ENCODE measurements at places on chromosomes 16 and 17. TPM values are rescaled to one million over a fixed set of nuclear protein-coding genes. Genes with fewer than 3 reads are reported as not detected.

MT1G gene
- total RNA-seq = 3.3 TPM

ADAMTS18 gene
- total RNA-seq = not detected

ITGA2B gene
- total RNA-seq = 6.8 TPM

TAC4 gene
- total RNA-seq = not detected

Measured in natural killer cell treated with Interleukin-12 subunit alpha and Interleukin-12 subunit beta and Interleukin-15 and Interleukin-18, amount 100 ng/mL, for 72 hours (primary cell).